ENCODE measurements at places on chromosomes 6 and 20.

- DNase-seq = no peak
Observed at GRCh38 chr20:44581515-44581914, 864 bp upstream of the PKIG start.

DNA sequence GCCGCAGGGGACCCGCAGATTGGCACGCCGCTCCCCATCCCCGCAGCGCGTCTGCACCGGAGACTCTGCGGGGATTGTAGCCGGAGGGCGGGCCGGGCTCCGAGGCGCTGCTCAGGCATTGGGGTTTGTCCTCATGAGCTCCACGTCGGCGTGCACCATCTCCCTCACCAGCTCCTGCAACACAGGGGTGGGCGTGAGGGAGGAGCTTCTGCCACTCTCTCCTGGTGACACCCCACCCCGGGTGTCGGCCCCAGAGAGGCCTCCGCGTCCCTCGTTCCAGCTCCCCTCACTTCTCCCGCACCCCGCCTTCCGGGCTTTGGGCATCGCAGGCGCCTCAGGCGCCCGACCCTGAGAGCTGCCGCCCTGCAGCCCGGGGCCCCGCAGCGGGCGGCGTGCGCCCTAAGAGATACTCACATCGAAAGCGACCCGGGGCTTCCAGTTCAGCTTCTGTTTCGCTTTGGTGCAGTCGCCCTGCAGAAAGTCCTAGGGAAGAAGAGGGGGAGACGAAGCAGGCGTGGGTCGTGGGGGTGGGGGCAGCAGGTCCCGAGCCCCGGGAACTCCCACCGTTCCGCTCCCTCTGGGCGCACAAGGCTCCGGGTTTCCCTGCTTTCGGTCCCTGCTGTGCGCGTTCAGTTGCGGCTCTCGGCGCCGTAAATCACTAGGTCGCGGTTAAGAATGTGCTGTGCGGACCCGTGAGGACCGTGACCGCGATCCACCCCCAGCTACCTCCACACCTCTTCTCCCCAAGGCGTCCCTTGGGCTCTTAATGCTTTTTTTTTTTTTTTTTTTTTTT lies 14.5 kb downstream of the FOXC1 start:
- DNase-seq = peak; percentile 73

DNA sequence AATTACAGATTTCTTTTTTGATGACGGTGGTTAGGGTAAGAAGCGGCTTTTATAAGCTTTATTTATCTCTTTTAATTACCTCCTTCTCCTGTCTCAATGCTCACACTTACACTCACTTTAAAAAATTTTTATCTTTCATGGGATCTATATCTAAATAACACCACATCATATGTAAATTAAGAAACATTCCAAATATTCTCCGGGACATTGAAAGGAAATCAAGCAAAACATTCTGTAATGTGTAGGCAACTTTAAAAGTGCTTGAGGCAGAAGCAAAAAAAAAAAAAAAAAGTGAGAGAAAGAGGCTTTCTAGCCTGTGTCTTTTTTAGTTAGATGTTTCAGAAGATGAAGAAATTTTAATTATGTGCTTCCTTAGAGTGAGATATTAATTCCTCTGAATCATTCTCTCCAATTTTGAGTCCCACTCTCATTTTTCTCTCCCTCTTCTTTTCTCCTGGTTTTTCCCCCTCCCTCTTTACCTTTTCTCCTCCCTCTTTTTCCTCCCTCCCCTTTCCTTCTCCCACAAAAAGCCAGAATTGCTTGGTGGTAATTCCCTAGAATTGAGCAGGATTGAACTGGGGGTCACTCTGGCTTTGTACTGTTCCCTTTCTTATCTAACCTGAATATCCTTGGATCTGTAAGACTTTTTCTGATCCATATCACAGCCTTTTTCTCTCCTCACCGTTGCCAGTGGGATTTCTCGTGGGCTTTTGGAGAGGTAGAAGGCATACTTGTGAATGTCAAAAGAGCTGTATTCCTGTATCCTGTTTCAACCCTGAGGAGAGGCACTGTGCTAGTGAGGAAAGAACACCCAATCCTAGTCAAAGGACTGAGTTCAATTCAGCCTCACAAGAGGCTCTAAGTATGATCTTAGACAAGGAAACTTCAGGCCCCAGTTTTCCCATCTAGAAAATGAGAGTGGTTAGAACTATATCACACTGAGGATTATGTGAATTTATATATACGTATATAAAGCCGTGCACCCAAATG lies 30.4 kb downstream of the KCNQ5 start:
- DNase-seq = no peak

- DNase-seq = no peak
Observed at GRCh38 chr6:102398788-102399390, 1005.4 kb downstream of the GRIK2 start.

GRCh38 chr6:137087902-137088301 lies 43.1 kb upstream of the IL20RA start:
- no peak for DNase-seq

- no peak for DNase-seq
Observed at GRCh38 chr20:3674447-3674846, 7.4 kb downstream of the ADAM33 start.

- no peak for DNase-seq
Observed at GRCh38 chr6:14896475-14896874, 349.4 kb upstream of the JARID2 start.

- DNase-seq = peak; percentile 19
Observed at GRCh38 chr20:53737396-53738038, 143.9 kb upstream of the ZNF217 start.

DNA sequence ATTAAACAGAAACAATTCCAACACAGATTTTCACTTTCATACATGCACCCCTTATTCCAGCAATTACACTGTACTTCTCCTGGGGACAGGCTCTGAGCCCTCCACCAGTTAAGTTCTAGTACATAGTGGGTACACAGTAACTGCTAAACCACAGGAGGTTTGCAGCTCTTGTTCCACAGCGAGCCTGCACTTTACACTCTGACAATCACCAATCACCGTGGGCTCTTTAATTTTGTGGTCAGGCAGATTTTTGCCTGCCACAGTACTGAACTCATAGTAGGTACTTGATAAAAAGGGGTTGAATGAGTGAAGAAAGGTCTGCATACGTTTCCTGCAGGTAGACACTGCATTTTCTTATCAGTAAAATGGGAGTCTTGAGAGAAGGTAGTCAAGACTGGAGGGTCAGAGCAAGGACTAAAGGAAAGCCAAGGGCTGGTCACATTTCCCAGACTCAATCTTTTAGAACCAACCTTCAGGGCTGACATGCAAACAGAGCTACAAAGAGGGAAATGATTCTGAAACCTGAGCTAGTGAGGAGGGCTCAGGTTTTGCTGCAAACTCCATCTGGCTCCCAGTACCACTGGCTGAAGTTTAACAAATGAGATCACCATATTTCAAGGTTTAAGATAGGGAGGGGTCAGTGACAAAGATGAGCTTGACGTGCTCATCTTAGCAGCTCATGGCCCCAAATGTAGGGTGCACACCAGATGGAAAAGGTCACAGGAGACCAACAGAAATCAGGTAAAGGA lies 404.6 kb downstream of the BTBD9 start:
- no peak for DNase-seq

GRCh38 chr20:51972056-51972455 lies 169.7 kb upstream of the SALL4 start:
- DNase-seq = no peak

GRCh38 chr6:28940294-28940857 lies 16.6 kb upstream of the TRIM27 start:
- DNase-seq = peak; percentile 54

DNA sequence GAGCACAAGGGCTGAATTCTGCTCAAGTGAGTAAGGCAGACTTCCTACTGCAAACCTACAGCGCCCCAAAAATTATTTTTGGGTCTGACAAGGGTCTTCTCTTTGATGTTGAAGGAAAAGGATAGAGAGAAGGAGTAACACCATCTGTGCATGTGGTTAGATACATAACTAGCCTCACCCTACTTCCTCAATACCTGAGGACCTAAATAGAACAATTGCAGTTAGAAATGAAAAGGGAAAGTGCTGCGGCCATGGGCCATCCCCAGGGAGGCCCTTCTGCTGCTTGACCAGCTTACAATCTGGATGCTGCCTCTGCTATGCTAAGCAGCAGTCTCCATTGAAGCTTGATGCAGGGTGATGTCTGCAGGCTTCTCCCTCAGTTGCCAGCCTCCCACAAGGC lies 63.2 kb upstream of the ARMH2 start:
- DNase-seq = no peak

- DNase-seq = peak; percentile 58
Observed at GRCh38 chr6:170291271-170292110, 613 bp upstream of the DLL1 start.

GRCh38 chr6:115982453-115982852 lies 78.2 kb downstream of the FRK start:
- no peak for DNase-seq

DNA sequence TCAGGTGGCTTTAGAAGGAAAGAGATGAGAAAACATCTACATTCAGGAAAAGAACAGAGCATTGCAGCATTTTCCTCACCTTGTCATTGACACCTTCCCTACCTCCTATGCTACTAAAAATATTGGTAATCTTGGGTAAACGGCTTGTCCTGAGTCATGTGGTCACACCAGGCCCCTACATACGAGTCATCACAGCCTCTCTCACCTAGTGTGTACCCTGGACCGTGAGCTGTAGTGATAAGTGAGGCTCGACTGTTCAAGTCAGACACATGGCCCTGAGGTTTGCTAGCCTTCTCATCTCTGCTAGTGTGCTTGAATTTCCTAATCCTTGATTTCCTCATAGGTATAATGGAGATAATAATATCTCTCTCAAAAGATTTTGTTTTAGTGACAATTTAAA lies 29.6 kb upstream of the TMEM244 start:
- no peak for DNase-seq

- DNase-seq = no peak
Observed at GRCh38 chr6:169685860-169686259, 16.0 kb downstream of the WDR27 start.

DNA sequence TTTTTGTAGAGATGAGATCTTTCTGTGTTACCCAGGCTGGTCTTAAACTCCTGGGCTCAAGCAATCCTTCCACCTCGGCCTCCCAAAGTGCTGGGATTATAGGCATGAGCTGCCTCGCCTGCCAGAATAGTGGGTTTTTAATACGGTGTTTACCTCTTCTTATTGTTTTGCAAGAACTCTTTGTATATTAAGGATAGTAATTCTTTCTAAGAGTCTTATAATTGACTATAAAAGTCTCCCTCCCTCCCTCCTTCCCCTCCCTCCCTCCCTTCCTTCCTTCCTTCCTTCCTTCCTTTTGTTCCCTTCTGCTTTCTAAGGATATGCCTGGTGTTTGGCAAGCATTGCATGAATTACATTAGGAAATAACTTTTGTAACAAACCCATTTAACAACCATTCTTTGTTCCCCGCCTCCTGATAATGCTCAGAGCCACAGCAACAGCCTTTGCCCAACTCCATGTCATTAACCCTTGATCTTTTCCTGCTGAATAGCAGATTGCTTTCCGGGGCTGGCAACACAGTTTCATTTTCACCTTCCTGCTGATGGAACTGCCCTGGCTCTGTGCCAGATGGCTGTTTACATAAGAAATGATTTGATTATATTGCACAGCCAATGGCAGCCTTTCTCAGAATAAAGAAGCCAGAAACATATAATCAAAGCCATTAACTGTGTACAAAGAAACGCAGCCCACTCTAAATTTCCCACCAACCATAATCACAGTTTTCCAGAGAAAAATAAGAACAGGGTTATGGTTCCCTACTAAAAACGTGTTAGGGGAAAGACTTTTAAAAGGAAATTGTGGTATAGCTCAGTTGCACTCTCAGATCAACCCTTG lies 143.7 kb upstream of the PTPN1 start:
- DNase-seq = peak; percentile 89

GRCh38 chr6:32894085-32895005 lies 40.4 kb downstream of the PSMB9 start:
- DNase-seq = peak; percentile 94

Measured in suppressor macrophage treated with lipopolysaccharide for 4 hours (primary cell).